ENCODE measurements at places on chromosomes 5 and 9.

GRCh38 chr9:83238871-83239640 lies 176.1 kb upstream of the RASEF start:
- no peak for DNase-seq

DNA sequence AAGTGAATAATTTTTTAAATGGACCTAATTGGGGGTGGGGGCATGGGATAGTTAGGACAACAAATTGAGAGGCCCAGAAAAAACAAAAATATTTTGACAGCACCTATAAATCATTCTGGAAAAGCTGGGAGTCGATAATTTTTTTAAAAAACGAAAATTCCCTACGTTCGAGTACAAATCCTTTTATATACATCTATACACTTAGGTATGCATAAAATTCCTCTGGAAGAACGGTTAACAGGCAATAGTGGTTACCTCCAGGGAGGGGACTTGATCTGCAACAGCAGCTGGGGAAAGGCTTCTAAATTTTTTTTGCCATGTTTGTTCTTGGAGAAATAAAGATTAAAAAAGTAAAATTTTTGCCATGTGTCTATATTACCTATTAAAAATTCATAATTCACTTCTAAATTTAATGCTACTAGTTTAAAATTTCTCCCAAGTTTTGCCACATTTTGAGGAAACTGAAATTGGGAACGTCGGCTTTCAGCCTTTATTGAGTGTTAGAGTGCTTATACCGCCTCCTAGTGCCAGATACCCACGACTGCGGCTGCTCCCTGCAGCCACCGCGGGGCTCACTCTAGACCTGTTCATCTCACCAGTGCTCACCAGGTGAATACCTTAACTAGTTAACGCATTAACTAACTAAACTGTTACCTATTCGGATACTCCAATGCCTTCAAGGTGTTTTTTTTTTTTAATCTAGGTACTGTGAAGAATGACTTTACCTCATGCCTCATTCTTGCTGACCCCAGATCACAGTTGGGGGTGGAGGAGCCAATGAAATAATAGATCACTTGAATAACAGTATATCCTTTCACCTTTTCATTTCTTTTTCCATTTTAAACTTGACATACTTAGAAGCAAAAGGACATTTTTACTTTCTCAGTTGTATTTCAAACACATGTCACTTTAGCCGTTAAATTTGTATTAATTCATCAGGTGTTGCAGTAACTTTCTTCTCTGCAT lies 1.8 kb upstream of the BHMT start:
- peak; percentile 25 for DNase-seq

DNA sequence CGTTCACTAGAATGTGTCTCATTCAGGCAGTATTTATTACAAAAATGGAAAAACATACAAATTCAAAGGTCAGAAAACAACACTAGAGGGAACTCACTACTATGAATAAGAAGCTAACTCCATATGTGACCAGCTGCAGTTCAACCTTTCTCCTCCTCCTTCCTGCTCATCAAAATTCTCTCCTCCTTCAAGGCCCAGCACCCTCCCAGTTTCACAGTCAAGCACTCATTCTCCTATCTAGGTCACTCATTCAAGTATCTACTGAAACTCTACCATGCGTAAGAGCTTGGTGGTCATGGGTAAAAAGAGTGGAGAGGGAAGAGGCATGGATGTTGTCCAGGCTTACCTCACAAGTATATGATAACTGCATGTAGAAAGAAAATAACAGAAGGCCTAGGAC lies 27.7 kb downstream of the ECPAS start:
- no peak for DNase-seq

DNA sequence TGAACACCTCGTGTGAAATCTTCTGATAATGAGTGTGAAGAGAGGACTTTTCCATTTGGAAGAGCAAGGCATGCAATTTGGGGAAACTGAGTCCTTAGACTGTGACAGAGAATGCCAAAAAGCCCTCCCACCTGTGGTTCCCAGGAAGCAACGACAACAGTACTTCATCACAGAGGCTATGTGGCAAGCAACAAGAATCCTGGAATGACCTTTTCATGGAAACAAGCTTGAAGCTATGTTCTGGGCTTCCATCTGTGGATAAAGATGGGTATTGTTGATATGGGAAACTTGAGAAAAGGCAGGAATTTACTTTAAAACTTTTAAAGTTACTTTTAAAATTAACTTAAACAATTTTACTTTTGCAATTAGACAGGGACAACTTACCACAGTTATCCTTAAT lies 131.2 kb upstream of the ANKH start:
- no peak for DNase-seq

- no peak for DNase-seq
Observed at GRCh38 chr9:95477441-95477840, 39.3 kb downstream of the PTCH1 start.

DNA sequence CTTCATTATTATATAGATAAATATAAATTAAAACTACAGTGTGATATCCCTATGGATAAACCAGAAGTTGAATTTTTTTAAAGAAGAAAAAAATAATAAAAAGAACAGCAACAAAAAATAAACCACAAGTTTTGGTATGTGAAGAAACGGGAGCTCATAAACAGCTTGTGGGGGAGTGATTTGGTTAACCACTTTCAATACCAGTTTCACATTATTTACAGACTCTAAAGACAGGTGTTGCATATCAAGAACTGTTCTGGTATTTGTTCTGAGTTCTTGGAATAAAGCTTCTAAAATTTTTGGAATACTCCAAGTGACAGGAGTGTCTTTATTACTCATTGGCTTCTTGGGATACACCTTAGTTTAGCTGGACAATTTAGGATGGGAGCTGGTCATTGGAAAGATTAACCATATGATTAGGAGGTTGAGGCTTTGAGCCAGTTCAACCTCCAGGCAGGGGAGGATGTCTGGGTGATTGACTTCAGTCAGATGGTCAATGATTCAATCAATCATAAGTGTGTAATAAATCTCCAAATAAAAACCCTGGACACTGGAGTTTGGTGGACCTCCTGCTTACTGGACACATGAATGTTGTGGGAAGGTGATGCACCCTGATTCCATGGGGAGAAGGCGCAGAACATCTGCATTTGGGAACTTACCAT lies 2223.1 kb upstream of the C9orf72 start:
- no peak for DNase-seq

- no peak for DNase-seq
Observed at GRCh38 chr5:41925555-41925951, 472 bp downstream of the FBXO4 start.

GRCh38 chr5:43279548-43280274 lies 33.5 kb downstream of the HMGCS1 start:
- DNase-seq, result no peak

- DNase-seq, result no peak
Observed at GRCh38 chr5:66239034-66239433, 94.9 kb downstream of the SREK1 start.

- no peak for DNase-seq
Observed at GRCh38 chr9:134602547-134603362, 38.8 kb upstream of the COL5A1 start.

GRCh38 chr5:32504329-32504988 lies 59.9 kb upstream of the ZFR start:
- no peak for DNase-seq

- DNase-seq, result no peak
Observed at GRCh38 chr5:10552183-10553143, 11.4 kb upstream of the ANKRD33B start.

- DNase-seq, result no peak
Observed at GRCh38 chr9:130275156-130275555, 9.6 kb downstream of the HMCN2 start.

All from GM19239 (cell line).